ENCODE measurements at places on chromosomes 7 and 10.

DNA sequence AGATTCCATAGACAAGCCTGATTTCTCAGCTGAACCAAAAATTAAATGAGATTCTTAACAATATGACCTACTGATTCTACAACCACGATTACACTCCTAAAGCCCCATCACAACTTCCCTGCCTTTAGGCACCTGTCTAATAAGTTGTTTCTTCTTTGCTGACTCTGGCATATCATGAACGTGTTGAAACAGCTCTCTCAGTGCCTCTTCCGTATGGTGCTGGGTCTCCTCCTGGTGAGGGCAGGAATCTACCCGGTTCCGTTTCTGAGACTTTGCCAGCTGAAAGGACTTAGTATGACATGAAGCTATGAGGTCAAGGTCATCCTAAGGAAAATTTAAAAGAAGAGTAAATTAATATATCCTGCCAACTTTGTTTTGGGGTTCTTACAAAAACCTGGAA lies 48.6 kb downstream of the ARHGAP19 start:
- no peak for DNase-seq

- DNase-seq = no peak
Observed at GRCh38 chr10:121138918-121139317, 287.8 kb downstream of the WDR11 start.

DNA sequence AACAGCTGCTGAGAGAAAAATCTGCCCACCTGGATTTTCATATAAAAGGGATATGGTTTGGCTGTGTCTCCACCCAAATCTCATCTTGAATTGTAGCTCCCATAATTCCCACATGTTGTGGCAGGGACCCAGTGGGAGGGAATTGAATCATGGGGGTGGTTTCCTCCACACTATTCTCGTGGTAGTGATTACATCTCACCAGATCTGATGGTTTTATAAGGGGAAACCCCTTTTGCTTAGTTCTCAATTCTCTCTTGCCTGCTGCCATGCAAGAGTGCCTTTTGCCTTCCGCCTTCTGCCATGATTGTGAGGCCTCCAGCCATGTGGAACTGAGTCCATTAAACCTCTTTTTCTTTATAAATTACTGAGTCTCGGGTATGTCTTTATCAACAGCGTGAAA lies 20.8 kb upstream of the MKI67 start:
- no peak for DNase-seq

- no peak for DNase-seq
Observed at GRCh38 chr10:57716884-57717283, 550.8 kb downstream of the IPMK start.

DNA sequence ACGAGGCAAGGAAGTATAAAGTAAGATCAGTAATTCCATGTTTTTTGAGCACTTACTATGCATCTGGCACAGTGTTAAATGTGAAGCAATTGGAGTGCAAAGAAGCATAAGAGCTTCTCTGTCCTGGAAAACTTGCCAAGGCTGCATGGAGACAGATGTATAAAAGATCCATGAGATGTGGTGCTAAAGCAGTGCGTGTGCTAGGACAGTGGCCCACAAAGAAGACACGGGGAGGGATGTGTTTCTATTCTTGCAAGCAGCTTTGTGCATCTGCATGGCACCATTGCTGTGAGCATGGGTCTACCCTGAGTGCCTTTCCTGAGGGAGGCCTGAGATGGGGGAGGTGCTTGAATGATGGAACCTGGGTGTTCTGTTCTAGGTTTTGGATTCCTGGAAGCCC lies 5.1 kb upstream of the CDHR3 start:
- no peak for DNase-seq

- no peak for DNase-seq
Observed at GRCh38 chr7:100884736-100885439, 4.6 kb downstream of the UFSP1 start.

GRCh38 chr7:40749877-40750276 lies 615.1 kb downstream of the SUGCT start:
- DNase-seq = no peak

Measured in activated T-helper 1 cell treated with anti-CD3 and anti-CD28 coated beads, Interleukin-2, amount 50 U/mL, for 16 hours (primary cell).